ENCODE measurements at places on chromosomes 4 and X.

DNA sequence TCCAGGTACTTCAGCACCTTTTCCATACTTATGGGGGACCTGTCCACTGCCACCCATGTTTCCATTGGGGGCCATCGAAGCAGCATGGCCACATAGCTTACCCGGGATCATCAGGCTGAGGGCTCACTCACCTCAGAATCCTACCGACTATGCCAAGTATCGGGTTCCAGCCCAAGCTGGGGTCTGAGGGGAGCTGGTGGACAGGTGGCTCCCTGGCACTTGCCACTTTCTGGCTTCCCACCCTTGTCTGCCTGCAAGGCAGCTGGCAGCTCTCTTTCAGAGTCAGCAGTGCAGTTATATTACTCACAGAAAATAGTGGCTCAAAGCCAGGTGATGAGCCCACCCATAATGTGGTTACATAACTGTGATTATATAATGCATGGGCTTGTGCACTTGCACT is 1153.8 kb downstream of the STIM2 start:
- H3K36me3 ChIP-seq = no peaks in the 10 kb centered on the region
- no peak overlapping the region for H3K4me3 ChIP-seq
- no peaks in the 10 kb centered on the region for H3K27me3 ChIP-seq
- no peak for DNase-seq

DNA sequence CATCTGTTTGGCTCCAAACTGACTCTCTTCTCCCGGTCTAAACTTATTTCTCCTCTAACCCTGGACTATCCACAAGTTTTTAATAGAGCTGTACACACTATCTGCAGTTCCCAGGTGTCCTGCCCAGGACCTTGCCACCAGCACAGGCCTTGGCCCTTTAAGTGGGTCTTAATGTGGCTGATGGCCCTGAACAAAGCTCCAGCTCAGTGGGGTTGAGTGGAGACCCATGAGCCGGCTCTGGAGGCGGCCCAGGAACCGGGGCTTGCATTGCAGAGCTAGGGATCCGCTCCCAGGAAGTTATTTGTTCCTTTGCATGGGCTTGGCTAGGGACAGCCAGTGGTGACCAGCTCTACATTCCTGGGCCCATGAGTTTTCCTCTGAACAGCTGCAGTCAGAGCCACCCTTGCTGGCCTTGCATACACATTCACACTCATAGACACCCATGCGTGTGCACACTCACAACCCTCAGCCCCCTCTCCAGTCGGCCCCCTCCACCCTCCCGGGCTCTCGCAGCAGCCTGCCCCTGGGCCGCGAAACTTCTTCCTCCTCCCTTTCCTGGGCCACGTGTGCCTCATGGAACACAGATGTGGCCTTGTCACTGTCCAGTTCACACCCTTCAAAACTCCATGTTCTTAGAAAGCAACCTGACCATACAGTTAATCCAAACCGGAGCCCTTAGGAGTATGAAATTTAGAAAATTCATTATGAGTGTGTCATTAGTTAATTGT is 58.2 kb downstream of the GPR143 start:
- DNase-seq = no peak
- H3K4me3 ChIP-seq = no peak overlapping the region
- peak overlapping the region; percentile 67 for H3K27ac ChIP-seq
- H3K36me3 ChIP-seq = peaks cover 16% of the 10 kb centered on the region
- H3K4me1 ChIP-seq = peaks cover 12% of the 10 kb centered on the region

DNA sequence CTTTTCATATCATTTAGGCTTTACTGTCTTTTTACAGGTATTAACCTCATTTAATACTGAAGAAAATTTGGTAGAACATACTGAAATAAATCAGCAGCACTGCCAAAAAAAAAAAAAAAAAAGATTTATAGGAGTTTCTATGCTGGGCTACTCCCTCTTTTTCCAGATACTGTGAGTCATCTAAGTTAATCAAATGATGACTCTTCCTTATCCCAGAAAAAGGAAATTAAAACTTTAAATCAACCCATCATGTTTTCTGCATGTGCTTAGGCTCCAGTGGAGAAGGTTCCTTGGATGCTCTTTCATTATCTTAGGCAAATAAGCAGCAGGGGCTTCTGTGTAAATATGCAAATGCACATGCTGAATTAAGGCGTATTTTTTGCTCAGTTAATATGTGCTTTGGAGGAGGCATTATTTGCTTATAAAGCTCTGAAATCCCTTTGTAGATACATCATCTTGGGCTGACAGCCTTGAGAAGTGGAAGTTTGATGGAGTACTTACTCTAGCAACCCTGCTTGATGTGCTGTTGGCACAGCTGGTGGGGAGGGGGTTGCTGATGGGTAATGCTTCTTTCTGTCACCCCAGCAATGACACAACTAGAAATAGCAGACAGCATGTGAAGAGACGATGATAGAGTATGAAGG is 136.1 kb downstream of the C4orf33 start:
- H3K4me1 ChIP-seq = no peaks in the 10 kb centered on the region
- no peak overlapping the region for H3K27ac ChIP-seq
- H3K27me3 ChIP-seq = no peaks in the 10 kb centered on the region
- no peaks in the 10 kb centered on the region for H3K36me3 ChIP-seq
- no peak overlapping the region for H3K4me3 ChIP-seq
- DNase-seq = no peak

GRCh38 chrX:28651186-28651585 is 63.9 kb downstream of the IL1RAPL1 start:
- no peaks in the 10 kb centered on the region for H3K4me1 ChIP-seq
- no peaks in the 10 kb centered on the region for H3K27me3 ChIP-seq
- no peak overlapping the region for H3K4me3 ChIP-seq
- no peak overlapping the region for H3K27ac ChIP-seq
- no peaks in the 10 kb centered on the region for H3K36me3 ChIP-seq

GRCh38 chrX:154545673-154546274 is 872 bp downstream of the G6PD start:
- peaks cover 46% of the 10 kb centered on the region for H3K4me1 ChIP-seq
- no peak for DNase-seq
- no peak overlapping the region for H3K27ac ChIP-seq
- no peaks in the 10 kb centered on the region for H3K36me3 ChIP-seq

DNA sequence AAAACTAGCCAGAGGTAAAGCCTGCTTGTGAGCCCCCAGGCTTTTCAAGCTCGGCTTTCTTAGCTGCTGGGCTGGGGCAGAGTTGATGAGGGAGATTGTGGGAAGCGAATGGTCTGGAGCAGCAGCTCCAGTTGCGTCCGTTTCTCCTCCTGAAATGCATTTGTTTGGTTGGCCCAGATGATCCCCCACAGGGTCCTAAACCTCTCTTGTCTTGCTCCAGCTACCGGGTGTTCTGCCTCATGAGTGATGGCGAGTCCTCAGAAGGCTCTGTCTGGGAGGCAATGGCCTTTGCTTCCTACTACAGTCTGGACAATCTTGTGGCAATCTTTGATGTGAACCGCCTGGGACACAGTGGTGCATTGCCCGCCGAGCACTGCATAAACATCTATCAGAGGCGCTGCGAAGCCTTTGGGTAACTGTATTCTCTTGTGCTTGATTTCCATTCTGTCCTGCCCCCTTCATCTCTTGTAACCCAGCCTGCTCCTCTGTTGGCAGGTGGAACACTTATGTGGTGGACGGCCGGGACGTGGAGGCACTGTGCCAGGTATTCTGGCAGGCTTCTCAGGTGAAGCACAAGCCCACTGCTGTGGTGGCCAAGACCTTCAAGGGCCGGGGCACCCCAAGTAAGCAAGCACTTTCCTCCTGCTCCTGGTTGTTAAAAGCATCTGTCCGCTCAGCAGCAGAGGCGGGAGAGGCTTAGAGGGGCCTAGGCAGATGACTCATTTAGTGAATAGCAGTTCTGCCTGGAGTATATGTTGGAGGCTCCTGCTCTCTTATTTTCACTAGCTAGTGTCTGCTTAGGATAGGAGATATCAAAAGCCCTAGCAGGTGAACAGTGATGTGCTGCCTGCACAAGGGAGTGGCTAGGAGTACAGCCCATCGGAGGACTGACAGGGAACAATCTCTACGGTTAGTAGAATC is 15.3 kb downstream of the TKTL1 start:
- DNase-seq = no peak
- no peaks in the 10 kb centered on the region for H3K36me3 ChIP-seq
- H3K27me3 ChIP-seq = no peaks in the 10 kb centered on the region
- H3K27ac ChIP-seq = no peak overlapping the region
- peaks cover 27% of the 10 kb centered on the region for H3K4me1 ChIP-seq

- no peak overlapping the region for H3K4me3 ChIP-seq
- no peaks in the 10 kb centered on the region for H3K27me3 ChIP-seq
- no peak for DNase-seq
- H3K27ac ChIP-seq = no peak overlapping the region
Observed at GRCh38 chr4:145785391-145786008, 105.6 kb downstream of the C4orf51 start.

DNA sequence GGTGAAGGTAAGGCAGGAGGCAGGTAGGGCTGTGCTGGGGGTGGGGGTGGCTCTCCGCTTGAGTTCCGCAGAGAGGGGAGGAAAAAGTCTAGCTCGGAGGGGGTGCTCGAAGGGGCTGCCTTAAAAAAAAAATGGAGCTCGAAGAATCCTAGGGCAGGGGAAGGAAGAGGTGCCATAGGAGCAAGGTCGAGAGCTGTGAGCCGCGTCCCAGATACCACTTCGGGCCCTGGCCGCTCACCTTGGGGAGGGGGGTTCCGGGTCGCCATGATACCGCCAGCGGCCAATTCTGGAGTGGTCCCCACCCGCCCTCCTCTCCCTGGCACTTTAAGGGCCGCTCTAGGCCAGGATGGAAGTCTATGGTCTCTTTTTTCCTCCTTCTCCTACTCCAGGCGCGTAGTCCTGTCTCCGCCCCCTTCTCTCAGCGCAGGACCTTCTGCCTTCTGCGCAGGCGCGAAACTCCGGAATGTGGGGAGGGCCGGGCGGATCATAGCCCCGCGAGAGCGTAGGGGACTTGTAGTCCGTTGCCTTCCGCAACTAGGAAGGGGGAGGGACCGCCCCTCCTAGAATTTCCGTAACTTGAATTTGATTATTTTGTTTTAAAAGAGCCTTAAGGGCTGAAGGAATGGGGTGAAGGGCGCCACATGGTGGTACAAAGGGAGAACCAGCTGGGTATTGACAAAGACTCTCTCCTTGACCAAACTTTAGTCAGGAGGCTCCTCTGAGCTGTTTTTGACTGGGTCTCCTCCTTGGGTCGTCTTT is at the start of gene FUNDC1:
Gene FUNDC1, minus strand, starts transcription at position 293 of the 759 bp plus-strand sequence. Its CDS starts 27 bp downstream, at position 266.
- no peaks in the 10 kb centered on the region for H3K27me3 ChIP-seq
- H3K36me3 ChIP-seq = peaks cover 5% of the 10 kb centered on the region
- peak; percentile 86 for DNase-seq
- peaks cover 27% of the 10 kb centered on the region for H3K4me1 ChIP-seq
- H3K4me3 ChIP-seq = peak within 1 kb of the TSS; percentile 94

GRCh38 chrX:130418740-130419139 is 17.0 kb downstream of the RBMX2 start:
- H3K4me1 ChIP-seq = peaks cover 4% of the 10 kb centered on the region
- no peaks in the 10 kb centered on the region for H3K36me3 ChIP-seq
- DNase-seq = no peak
- H3K27me3 ChIP-seq = no peaks in the 10 kb centered on the region
- H3K4me3 ChIP-seq = no peak overlapping the region
- no peak overlapping the region for H3K27ac ChIP-seq

DNA sequence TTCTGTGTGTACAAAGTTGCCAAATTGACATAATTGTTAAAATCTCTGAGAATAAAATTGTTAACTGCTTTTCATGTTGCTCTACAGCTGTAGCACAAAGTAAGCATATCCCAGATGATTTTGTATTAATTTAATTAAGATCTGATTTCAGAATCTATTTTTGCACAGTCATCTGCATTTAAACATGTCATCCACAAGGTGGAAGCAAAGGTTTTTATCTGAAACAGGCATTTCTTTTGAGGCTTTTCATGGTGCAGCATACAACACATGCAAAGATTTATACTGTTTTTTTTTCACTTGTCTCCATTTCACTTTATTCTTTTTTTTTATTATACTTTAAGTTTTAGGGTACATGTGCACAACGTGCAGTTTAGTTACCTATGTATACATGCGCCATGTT is 51.2 kb downstream of the GC start:
- H3K27me3 ChIP-seq = peaks cover 12% of the 10 kb centered on the region
- H3K27ac ChIP-seq = no peak overlapping the region
- no peaks in the 10 kb centered on the region for H3K4me1 ChIP-seq
- H3K4me3 ChIP-seq = no peak overlapping the region
- no peak for DNase-seq
- no peaks in the 10 kb centered on the region for H3K36me3 ChIP-seq

DNA sequence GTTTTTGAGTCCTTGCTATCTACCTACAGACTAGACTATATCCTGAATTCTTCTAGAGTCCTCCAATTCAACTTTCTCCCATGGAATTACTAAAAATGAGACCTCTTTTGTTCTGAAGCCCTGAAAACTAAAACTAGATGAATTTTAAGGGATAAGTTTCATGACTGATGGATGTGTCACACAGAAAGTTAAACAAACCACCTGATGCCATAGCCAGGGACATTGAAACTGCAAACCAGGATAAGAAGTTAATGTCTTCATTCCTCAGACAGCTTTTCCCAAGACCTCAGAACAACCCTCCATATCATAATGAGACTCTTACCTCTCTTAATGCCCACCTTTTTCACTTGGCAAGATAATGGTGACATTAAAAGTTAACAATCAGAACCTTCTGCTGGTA is 81.5 kb upstream of the PTPN13 start:
- no peaks in the 10 kb centered on the region for H3K36me3 ChIP-seq
- no peak for DNase-seq
- H3K4me3 ChIP-seq = no peak overlapping the region

GRCh38 chr4:139833151-139833910 is 167.7 kb downstream of the MGST2 start:
- H3K4me1 ChIP-seq = peaks cover 13% of the 10 kb centered on the region
- no peak overlapping the region for H3K27ac ChIP-seq
- DNase-seq = no peak

DNA sequence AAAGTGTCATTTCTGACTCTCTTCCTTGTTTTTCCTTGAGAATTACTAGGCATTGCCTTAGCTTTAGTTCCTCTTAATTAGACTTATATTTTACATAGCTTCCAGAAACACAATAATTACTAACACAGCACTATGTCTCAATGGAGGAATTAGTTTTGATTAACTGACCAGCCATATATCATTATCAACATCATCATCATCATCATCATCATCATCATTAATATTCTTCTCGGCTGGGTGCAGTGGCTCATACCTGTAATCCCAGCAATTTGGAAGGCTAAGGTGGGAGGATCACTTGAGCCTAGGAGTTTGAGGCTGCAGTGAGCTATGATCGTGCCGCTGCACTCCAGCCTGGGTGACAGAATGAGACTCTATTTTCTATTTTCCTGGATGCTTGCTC is 2.7 kb upstream of the SLC25A5 start:
- no peak overlapping the region for H3K27ac ChIP-seq
- no peak for DNase-seq
- H3K4me3 ChIP-seq = no peak overlapping the region
- H3K36me3 ChIP-seq = no peaks in the 10 kb centered on the region
- H3K4me1 ChIP-seq = peaks cover 11% of the 10 kb centered on the region
- H3K27me3 ChIP-seq = no peaks in the 10 kb centered on the region

GRCh38 chr4:138177278-138177968 is 64.7 kb downstream of the SLC7A11 start:
- H3K27ac ChIP-seq = no peak overlapping the region
- H3K4me3 ChIP-seq = no peak overlapping the region
- DNase-seq = no peak
- H3K27me3 ChIP-seq = peaks cover 26% of the 10 kb centered on the region
- H3K36me3 ChIP-seq = no peaks in the 10 kb centered on the region

Measured in naive B cell (primary cell).